Stimulated activated CD4-positive, alpha-beta T cell treated with anti-CD3 and anti-CD28 coated beads, Interleukin-2, amount 100 ng/mL, for 24 hours (primary cell): ENCODE measurements at places on chromosomes 12 and 14.

DNA sequence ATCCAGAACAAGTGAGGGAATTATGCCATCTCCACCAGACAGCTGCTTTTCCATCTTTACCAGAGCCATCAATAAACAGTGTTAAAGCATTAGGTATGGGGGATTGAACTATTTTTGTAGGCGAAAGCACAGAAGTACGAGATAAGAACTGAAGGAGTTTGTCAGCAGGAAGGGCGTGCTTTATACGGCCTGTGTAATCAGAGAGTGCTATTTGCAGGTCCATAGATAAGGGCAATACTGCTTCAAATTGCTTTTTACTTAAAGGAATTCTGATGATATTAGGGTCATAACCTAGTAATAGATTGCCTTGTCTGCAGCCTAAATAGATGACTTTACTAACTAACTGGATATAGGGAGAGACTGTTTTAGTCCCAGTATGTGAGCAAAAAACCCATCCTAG lies 20.3 kb upstream of the CLEC4E start:
- no peak for DNase-seq

GRCh38 chr12:115988625-115989563 lies 288.6 kb downstream of the MED13L start:
- DNase-seq: no peak

GRCh38 chr14:35240231-35240630 lies 52.0 kb upstream of the PSMA6 start:
- DNase-seq: no peak

- no peak for DNase-seq
Measured at GRCh38 chr14:19801118-19801464, 2.5 kb upstream of the OR4N2 start.

DNA sequence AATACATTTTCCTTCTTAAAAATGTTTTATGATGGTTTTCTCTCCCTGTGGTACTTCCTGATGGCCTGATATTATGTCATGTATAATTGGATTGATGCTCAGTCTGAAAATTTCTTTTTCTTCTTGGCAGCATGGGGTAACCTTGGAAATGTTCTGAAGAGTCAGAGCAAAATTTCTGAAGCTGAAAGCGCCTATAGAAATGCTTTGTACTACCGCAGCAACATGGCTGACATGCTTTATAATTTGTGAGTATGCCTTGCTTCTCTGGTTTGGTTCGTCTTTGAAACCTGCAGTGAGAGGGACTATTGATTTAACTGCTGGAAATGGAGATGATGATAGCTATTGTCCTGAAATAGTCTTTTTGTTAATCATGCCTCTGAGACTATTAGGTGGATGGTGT lies 243.6 kb downstream of the TMTC2 start:
- no peak for DNase-seq

- DNase-seq: no peak
Measured at GRCh38 chr14:103172921-103173320, 49.7 kb downstream of the TNFAIP2 start.
